ENCODE measurements at places on chromosomes 7 and 10. TPM values are rescaled to one million over a fixed set of nuclear protein-coding genes. Genes with fewer than 3 reads are reported as not detected.
A peak's percentile ranks its signal among the peaks of the same experiment; 100 is the strongest.

- peak; percentile 32 for DNase-seq
These were observed at the start of gene UBTD1 for GRCh38 chr10:97498841-97499560. TSS of gene UBTD1 (plus strand) at chr10:97498924. CDS start at chr10:97499204, 280 bp downstream.

- no peak for DNase-seq
These were observed 44.3 kb downstream of the SORBS1 start for GRCh38 chr10:95516774-95517373.

DNA sequence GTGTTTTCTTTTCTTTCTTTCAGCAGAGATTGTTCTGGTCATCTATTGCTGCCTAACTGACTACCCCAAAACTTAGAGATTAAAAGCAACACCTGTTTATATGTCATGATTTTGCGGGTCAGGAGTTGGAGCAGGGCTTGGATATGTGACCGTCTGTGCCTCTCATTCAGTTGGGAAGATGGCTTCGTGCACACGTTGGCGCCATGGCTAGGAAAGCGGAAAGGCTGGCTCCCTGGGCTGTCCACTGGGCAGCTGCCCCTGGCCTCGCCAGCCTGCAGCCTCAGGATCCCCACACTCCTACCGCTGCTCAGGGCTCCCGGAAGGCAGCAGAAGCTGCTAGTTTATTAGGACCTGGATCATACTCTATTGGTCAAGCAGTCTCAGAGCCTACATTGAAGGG lies 638.1 kb upstream of the FOXK1 start:
- DNase-seq, result no peak

GRCh38 chr10:131650169-131650705 lies 250.6 kb upstream of the PPP2R2D start:
- DNase-seq, result no peak

AMPH gene
- total RNA-seq, result not detected

GRCh38 chr10:3761904-3762303 lies 23.1 kb downstream of the KLF6 start:
- DNase-seq, result no peak

DNA sequence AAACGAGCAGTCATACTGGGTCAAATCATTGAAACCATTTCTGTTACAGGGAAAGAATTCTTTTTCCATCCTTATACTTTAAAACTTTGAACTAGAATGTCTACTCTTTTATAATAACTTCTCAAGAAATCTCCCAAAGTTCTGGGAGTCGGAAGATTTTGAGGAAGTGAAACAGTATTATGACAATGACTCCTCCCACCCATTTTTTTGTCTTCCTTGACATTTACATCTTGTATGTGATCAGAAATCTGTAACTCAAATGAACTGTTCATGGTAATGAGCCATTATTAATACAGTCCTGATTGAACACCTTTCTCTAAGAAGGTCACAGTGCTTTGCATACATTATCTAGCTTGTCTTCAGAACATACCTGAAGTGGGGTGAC lies 227.4 kb downstream of the CELF2 start:
- no peak for DNase-seq

DNA sequence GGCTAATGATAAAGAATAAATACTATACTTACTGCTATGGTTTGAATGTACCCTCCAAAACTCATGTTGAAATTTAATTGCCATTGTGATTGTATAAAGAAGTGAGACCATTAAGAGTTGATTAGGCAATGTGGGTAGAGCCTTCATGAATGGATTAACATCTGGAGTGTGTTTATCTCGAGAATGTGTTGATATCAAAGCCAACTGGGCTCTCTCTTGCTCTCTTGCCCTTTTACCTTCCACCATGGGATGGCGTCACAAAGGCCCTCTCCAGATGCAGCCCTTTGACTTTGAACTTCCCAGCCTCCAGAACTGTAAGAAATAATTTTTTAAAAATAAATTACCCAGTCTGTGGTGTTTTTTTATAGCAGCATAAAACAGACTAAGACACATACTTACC lies 50.1 kb upstream of the GHITM start:
- DNase-seq, result no peak

TDRD1 gene
- total RNA-seq, result not detected

- no peak for DNase-seq
These were observed 30.8 kb downstream of the GRID1 start for GRCh38 chr10:86335831-86336230.

DNA sequence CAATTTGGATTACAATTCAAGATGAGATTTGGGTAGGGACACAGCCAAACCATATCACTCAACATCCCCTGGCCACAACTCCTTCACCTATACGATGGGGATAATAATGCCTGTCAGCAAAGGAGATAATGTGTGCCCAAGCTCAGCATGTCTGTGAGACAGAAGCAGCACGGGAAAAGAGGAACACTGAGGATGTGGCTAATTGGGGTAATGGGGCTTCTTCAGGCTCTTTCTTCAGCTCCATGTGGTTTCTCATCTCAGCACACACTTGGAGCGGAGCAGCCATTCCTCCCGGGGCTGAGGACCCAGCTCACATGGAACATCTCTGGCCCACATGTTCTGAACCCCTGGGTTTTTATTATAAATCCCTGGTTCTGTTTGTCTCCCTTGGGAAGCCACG lies 136.0 kb upstream of the NAMPT start:
- DNase-seq, result no peak

FANK1 gene
- 1.6 TPM for total RNA-seq

GRCh38 chr7:107318523-107319160 lies 149.8 kb downstream of the HBP1 start:
- no peak for DNase-seq

GRCh38 chr10:75283671-75284470 lies 48.1 kb upstream of the COMTD1 start:
- no peak for DNase-seq

- no peak for DNase-seq
These were observed 31.4 kb downstream of the PALS2 start for GRCh38 chr7:24604630-24605029.

GRCh38 chr7:55369427-55370400 lies 4.6 kb downstream of the LANCL2 start:
- no peak for DNase-seq

ZNF467 gene
- 0.13 TPM for total RNA-seq

ACTL6B gene
- total RNA-seq, result not detected

DNA sequence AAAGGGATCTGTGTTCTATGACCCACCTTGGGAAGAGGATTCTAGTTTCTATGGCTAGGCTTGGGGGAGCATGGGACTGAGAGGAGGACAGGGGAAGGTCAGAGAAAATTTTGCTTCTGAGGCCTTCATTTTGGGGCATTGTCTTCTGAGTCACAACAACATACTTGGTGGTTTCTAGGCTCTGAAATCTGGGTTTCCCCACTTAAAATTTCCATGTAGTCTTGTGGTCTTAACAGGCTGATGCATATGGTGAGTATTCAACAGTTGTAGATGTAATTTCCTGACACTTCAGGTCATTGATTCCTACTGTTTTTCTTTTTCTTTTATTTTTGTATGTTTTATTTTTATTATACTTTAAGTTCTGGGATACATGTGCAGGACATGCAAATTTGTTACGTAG lies 88.5 kb downstream of the ANKRD7 start:
- DNase-seq, result no peak

CUX1 gene
- total RNA-seq, result 36.0 TPM

- DNase-seq, result no peak
These were observed 2.1 kb upstream of the SLC13A1 start for GRCh38 chr7:123201901-123202300.

NKX2-3 gene
- 0.19 TPM for total RNA-seq

DNA sequence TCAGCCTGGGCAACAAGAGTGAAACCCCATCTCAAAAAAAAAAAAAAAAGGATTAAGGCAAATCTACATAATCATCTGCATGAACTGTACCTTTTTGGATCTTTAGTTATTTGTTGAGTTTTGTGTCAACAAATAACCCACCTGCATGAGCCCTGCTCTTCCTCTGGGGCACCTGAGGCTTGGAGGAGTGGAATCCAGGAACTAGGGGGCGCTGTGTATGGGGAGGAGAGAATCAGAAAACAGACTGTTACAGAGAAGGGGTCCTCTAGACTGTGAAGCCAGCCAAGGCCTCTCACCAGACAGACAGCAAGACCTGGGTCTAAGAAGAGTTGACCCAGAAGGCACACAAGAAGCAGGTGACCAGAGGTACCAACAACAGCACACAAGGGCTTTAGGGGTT lies 682.8 kb upstream of the NRP1 start:
- DNase-seq, result no peak

DNA sequence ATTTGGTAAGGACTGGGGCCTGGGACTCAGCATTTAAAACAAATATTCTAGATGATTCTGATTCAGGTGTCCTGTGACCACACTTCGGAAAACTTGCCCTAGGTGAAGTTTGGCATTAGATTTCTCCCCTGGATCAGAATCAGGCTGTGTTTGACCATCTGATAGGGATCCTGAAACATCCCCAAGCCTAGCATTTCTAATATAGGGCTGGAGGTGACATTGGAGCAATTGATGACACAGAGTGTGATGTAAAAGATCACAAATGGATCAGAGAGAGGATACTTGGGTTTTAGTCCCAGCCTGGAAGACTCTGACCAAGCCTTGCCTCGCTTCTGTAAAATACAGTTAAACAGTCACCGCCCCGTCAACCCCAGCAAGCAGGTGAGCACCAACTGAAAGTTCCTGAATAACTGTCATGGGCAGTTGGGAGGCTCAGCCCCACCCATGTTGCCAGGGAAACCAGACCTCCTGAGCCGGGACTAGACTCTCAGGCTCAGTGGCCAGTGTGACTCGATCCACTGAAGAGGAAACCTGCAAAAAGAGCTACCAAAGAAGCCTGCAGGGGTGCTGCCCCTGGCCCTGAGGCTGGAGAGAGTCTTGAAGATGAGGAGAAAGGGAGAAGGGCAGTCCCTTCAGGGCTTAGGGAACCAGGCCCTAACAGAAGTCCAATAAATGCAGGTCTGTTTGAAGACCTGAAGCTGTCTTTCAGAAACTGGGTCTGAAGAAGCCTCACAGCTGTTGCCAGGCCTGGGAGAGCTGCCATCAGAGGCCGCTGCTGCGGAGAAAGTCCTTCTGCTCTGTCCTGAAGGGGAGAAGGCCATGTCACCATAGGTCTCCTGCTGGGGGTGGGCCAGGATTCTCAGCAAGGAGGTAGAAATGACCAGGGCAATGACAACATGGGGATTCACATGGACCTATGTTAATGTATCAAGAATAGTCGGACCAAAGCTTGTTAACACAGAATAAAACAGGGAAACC lies 126.1 kb upstream of the KCNMA1 start:
- no peak for DNase-seq

GRCh38 chr10:29998142-29998808 lies 61.1 kb downstream of the JCAD start:
- peak; percentile 79 for DNase-seq

GRCh38 chr7:141097430-141097829 lies 23.6 kb downstream of the TMEM178B start:
- peak; percentile 45 for DNase-seq

DNA sequence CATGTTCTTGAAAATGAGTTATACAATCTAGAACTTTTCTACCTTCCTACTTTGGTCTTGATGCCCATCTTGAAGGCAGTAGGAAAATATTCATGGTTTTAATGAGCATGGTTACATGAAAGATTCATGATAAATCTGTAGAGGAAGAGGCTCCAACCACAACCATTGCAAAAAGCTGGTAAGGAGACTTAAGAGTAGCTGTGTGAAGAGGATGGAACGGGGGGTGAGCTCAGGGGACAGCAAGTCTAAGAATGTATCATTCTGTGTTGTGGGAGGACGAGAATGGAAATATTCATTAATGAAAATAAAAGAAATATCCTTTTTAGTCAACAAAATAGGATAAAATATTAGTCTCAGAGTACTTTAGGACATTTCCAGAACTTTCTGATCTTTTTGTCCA lies 81.1 kb downstream of the BMPER start:
- no peak for DNase-seq

GRCh38 chr10:49631975-49632374 lies 18.1 kb downstream of the CHAT start:
- no peak for DNase-seq
